ENCODE measurements at places on chromosomes 16 and 17. TPM values are rescaled to one million over a fixed set of nuclear protein-coding genes. Genes with fewer than 3 reads are reported as not detected.

DNA sequence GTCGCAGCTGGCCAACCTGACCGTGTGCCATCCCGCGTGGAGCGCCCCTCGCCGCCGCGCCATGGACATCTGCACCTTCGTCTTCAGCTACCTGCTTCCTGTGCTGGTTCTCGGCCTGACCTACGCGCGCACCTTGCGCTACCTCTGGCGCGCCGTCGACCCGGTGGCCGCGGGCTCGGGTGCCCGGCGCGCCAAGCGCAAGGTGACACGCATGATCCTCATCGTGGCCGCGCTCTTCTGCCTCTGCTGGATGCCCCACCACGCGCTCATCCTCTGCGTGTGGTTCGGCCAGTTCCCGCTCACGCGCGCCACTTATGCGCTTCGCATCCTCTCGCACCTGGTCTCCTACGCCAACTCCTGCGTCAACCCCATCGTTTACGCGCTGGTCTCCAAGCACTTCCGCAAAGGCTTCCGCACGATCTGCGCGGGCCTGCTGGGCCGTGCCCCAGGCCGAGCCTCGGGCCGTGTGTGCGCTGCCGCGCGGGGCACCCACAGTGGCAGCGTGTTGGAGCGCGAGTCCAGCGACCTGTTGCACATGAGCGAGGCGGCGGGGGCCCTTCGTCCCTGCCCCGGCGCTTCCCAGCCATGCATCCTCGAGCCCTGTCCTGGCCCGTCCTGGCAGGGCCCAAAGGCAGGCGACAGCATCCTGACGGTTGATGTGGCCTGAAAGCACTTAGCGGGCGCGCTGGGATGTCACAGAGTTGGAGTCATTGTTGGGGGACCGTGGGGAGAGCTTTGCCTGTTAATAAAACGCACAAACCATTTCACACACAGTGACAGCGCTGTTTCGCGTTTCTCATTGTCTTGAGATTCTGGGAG is 2.0 kb upstream of the ZACN start:
- peaks cover 64% of the 10 kb centered on the region for H3K27me3 ChIP-seq
- peak; percentile 39 for DNase-seq
- peak overlapping the region; percentile 86 for H3K4me3 ChIP-seq
- H3K36me3 ChIP-seq: no peaks in the 10 kb centered on the region

DNA sequence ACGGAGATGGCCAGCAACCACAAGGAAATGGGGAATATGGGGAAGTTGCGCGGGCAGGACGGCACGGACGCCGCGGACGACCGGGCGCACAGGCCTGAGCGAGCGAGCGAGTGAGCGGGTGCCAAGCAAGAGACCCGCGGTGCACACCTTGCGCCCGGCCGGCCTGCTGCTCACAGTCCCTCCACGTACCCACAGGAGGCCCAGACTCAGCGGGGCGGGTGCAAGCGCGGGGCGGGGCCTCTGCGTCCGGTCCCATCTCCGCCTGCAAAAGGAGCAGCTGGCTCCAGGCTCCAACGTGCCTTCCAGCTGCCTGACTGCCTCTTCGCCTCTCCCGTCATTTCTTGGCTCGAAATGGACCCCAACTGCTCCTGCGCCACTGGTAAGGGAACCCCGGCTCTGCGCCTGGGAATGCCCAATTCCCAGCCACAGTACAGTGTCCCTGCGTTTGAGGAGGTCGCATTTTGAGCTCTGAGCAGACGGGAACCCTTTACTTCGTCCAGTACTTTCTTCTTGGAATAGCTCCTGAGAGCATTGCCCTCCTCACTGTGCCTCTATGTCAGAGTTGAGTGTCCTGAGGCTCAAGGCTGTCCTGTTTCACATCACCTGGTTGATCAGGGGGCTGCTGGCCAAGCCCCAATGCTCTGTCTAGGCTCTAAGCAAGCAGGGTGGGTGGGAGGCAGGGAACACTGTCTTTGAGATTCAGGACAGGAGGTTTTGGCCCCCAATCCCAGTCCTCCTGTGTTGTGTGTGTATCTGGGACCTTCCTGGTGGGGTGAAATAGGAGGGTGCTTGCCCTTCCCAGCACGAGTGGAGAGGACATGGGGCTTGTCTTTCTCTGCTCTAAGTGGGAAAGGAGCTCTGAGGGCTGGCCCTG is 8.1 kb upstream of the MT1E start:
- H3K27me3 ChIP-seq: peaks cover 95% of the 10 kb centered on the region
- no peaks in the 10 kb centered on the region for H3K36me3 ChIP-seq

GRCh38 chr16:23960081-23960885 is 124.5 kb downstream of the PRKCB start:
- peaks cover 3% of the 10 kb centered on the region for H3K27me3 ChIP-seq
- H3K4me3 ChIP-seq: no peak overlapping the region
- no peak for DNase-seq
- H3K4me1 ChIP-seq: peaks cover 7% of the 10 kb centered on the region
- no peak overlapping the region for H3K27ac ChIP-seq
- H3K36me3 ChIP-seq: no peaks in the 10 kb centered on the region

The CD79B gene
- total RNA-seq: 3.2 TPM

DNA sequence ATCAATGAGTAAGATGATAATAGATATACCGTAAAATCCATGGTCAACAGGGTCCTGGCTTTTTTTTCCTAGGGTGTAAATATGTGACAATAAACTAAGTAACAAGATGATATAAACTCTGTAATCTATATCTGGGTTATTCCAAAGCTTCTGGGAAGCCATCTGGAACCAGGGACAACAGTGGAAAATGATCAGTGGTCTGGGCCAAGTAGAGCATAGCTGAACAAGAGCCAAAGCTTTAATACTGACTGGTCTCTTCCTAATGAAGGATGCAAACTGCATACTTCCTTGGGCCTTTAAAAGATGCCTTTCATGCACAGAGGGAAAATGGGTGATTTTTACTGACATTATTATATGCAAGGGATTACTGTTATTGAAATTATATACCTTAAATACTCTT is 8.9 kb downstream of the CA10 start:
- peaks cover 29% of the 10 kb centered on the region for H3K36me3 ChIP-seq
- no peak overlapping the region for H3K27ac ChIP-seq

GRCh38 chr16:56246051-56246817 is 54.9 kb downstream of the GNAO1 start:
- DNase-seq: no peak
- H3K4me3 ChIP-seq: no peak overlapping the region
- H3K4me1 ChIP-seq: peaks cover 14% of the 10 kb centered on the region
- H3K36me3 ChIP-seq: peaks cover 3% of the 10 kb centered on the region
- no peaks in the 10 kb centered on the region for H3K27me3 ChIP-seq

DNA sequence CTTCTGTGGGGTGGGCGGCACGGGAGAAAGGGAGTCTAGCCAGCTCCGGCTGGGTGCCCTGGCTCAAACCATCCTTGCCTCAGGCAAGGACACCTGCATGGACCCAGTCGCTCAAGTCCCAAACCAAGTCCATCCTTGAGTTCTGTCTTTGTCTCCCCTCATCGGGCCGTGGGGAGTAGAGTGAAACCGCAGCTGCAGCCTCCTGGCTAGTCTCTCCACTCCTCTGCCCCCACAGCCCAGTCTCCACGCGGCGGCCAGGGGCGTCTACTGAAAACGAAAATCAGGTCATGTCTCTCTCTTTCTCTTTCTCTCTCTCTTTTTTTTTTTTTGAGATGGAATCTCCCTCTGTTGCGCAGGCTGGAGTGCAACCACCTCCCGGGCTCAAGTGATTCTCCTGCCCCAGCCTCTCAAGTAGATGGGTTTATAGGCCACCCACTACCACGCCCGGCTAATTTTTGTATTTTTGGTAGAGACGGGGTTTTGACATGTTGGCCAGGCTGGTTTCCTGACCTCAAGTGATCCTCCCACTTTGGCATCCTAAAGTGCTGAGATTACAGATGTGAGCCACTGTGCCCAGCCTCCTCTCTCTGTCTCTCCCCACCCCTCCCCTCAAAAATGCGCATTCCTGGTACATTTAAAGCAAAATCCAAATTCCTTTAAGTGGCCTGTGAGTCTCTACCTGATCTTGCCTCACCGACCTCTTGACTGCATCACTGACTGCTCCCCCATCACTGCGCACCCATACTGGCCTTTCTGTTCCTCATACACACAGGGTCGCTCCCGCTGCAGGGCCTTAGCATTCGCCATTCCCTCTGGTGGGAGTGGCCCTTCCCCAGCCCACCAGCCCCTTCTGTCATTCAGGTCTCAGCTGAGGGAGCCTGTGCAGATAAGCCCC is 17.7 kb upstream of the RMI2 start:
- peak overlapping the region; percentile 100 for H3K27ac ChIP-seq
- peaks cover 59% of the 10 kb centered on the region for H3K4me1 ChIP-seq
- no peaks in the 10 kb centered on the region for H3K27me3 ChIP-seq
- peaks cover 10% of the 10 kb centered on the region for H3K36me3 ChIP-seq
